ENCODE measurements at places on chromosomes 3 and 15. TPM values are rescaled to one million over a fixed set of nuclear protein-coding genes. Genes with fewer than 3 reads are reported as not detected.

STX19 gene
- 1.5 TPM for polyA plus RNA-seq

FAM107A gene
- 1.0 TPM for polyA plus RNA-seq

HTR3E gene
- not detected for polyA plus RNA-seq

SNTN gene
- not detected for polyA plus RNA-seq

SCAANT1 gene
- polyA plus RNA-seq, result 1.0 TPM

CFAP92 gene
- polyA plus RNA-seq, result 1.3 TPM

PDE8A gene
- polyA plus RNA-seq, result 34.1 TPM

TMEM212 gene
- polyA plus RNA-seq, result 0.09 TPM

GPR149 gene
- polyA plus RNA-seq, result 0.17 TPM

THSD4 gene
- 20.7 TPM for polyA plus RNA-seq

TM4SF18 gene
- 17.9 TPM for polyA plus RNA-seq

DNAH1 gene
- 4.9 TPM for polyA plus RNA-seq

SLC51A gene
- 7.5 TPM for polyA plus RNA-seq

CASR gene
- not detected for polyA plus RNA-seq

ANKRD63 gene
- not detected for polyA plus RNA-seq

TCTA gene
- 13.4 TPM for polyA plus RNA-seq

PAQR9 gene
- polyA plus RNA-seq, result not detected

FAM227B gene
- polyA plus RNA-seq, result 6.5 TPM

DUOX2 gene
- polyA plus RNA-seq, result not detected

SLC2A2 gene
- not detected for polyA plus RNA-seq

SST gene
- polyA plus RNA-seq, result not detected

SETD5 gene
- polyA plus RNA-seq, result 88.4 TPM

P2RY12 gene
- polyA plus RNA-seq, result 0.92 TPM

GOLGA8R gene
- polyA plus RNA-seq, result 3.0 TPM

CYP1A1 gene
- not detected for polyA plus RNA-seq

MORC1 gene
- polyA plus RNA-seq, result 0.08 TPM

FOXL2NB gene
- 0.17 TPM for polyA plus RNA-seq

ZKSCAN7 gene
- polyA plus RNA-seq, result 5.5 TPM

LRRFIP2 gene
- polyA plus RNA-seq, result 29.0 TPM

NMB gene
- 1.4 TPM for polyA plus RNA-seq

LEKR1 gene
- 0.43 TPM for polyA plus RNA-seq

ARGFX gene
- not detected for polyA plus RNA-seq

POLR2H gene
- polyA plus RNA-seq, result 42.0 TPM

LRRN1 gene
- 56.0 TPM for polyA plus RNA-seq

RAB8B gene
- polyA plus RNA-seq, result 17.8 TPM

ZIC1 gene
- 53.9 TPM for polyA plus RNA-seq

TEX55 gene
- not detected for polyA plus RNA-seq

MON1A gene
- polyA plus RNA-seq, result 5.7 TPM

CFAP100 gene
- 0.27 TPM for polyA plus RNA-seq

ZNF662 gene
- 10.1 TPM for polyA plus RNA-seq

LRRIQ4 gene
- polyA plus RNA-seq, result not detected

ARHGAP31 gene
- polyA plus RNA-seq, result 11.0 TPM

CCDC54 gene
- polyA plus RNA-seq, result 1.7 TPM

CCPG1 gene
- 29.0 TPM for polyA plus RNA-seq

GOLGA6D gene
- 0.17 TPM for polyA plus RNA-seq

PLA2G4F gene
- polyA plus RNA-seq, result 2.2 TPM

SEC22C gene
- polyA plus RNA-seq, result 26.1 TPM

CMTM8 gene
- 2.6 TPM for polyA plus RNA-seq

CYP19A1 gene
- 1.4 TPM for polyA plus RNA-seq

FBLN2 gene
- 27.1 TPM for polyA plus RNA-seq

COL6A6 gene
- 134 TPM for polyA plus RNA-seq

GRK7 gene
- not detected for polyA plus RNA-seq

SLC24A5 gene
- polyA plus RNA-seq, result 1.9 TPM

All from muscle of back (tissue), 13 donors.